ENCODE measurements at places on chromosomes 1 and 21.

DNA sequence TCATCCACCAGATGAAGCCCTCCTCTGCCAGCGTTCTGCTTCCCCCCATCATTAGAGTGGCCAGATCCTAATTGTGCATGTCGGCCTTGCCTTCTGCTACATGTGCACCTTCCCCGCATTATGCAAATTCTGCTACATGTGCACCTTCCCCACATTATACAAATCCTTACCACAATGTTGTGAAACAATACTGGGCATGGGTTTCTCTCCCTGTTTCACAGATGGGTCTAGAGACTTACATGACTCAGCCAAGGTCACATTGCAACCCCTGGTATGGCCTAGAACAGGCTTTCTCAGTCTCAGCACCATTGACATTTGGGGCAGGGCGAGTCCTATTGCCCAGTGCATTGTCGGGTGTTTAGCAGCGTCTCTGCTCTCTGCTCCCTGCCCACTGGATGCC, 1.0 kb upstream of the CELA2A start:
- no peak for DNase-seq

DNA sequence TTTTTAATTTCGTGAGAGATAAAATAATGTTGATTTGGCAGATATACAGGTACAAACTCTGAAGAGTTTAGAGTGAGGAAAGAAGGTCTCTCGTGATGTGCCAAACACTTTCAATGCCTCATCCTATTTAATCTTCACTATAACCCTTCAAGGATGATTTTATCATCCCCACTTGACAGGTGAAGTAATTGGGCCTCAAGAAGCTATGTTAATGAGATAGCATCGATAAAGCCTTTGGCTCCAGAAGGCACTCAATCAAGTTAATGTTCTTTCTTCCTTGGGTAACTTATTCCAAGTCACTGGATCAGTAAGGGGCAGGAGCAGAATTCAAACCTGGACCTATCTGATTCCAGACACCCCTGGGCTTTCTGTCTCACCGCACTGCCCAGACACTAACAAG, 7.2 kb downstream of the LMOD1 start:
- DNase-seq: no peak

DNA sequence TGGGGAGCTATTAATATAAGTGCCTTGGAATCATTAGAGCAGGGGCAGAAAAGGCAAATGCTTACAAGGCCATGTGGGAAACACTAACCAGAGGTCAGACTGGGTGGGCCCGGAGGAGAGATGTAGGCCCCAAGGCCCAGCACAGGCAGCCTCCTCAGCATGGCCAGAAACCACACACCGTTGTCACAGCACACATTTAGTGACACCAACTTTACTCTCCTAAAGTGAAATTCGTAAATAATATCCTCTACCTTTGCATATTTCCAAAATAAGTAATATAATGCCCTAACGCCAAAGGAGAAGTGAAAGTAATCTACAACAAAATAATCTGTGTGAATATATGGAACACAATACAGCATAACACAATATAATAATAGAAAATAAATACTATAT, 62.6 kb downstream of the KIF21B start:
- DNase-seq: no peak

- no peak for DNase-seq
These were observed 200.6 kb downstream of the PTGER3 start for GRCh38 chr1:70847013-70847412.

GRCh38 chr21:14366998-14367397, 15.9 kb downstream of the HSPA13 start:
- no peak for DNase-seq

DNA sequence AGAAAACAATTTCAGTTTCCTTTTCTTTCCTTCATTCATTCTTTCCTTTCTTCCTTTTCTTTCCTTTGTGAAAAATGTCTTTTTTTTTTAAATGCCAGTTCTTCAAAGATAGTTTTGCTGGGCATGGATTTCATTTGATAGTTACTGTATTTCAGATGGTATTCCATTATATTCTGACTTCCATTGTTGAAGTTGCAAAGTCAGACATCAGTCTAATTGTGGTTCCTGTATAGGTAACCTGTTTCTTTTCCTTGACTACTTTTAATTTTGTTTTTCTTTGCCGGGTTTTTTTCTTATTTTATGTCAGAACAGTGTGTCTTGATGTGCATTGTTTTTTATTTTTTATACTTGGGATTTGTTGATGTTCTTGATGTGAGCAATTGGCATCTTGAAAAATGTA, 40.4 kb upstream of the MPC2 start:
- no peak for DNase-seq
